ENCODE measurements at places on chromosomes 6 and 20.

DNA sequence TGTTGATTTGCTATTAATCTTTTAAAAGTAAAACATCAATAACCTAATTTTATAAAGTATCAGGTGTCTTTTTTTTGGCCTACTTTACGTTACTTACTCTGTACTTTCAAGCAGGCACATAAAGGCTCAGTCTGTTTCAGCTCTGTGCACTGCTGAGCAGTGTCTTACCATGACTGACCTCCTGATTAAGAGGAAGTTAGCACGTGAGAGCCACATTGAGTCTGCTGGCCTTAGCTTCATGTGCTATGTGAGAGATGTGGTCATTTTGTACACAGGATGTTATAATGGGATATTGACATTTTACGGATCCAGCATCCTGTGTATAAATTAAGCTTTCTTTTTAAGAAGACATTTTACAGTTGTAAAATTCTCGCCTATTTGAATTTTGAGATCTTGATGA, 31.9 kb downstream of the ARID1B start:
- DNase-seq: no peak

DNA sequence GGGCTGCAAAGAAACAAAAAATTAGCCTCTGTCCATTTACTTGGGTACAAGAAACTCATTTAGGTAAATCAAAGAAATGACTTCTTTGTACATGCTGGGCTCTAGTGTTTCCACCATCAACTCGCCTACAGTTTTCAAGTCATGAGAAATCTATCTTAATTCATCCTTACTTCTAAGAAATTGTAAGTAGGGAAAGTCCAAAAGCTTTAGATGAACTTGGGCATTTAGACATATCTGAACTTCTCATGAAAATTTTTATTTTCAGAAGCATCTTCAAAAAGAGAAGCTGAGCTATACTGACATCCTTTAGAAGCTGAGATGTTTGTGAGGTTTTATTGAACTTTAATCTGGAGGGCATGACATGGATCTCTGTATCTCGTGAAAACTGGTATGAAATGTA, 117.3 kb downstream of the MYB start:
- DNase-seq: peak; percentile 17

GRCh38 chr20:5122873-5123260, 3.1 kb upstream of the PCNA start:
- DNase-seq: no peak

DNA sequence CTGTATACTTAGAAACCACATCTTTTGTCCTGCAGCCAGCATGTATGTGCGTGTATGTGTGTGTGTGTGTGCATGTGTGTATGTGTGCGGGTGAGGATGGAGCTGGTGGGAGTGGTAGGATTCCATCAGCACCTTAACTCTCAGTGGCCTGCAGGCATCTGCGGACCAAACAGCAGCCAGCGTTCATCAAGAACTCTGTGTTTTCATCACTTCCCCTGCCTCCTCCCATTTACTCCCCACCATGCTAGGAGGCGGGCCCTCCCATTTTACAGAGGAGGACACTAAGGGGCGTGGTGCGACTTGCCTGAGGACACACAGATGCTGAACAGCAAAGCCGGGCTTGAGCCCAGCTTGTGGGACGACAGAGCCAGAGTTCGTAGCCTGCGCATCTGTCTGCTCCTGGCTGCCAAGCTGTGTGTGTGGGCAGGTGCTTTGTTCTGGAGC, 8.9 kb downstream of the VSTM2L start:
- DNase-seq: peak; percentile 23

- DNase-seq: no peak
These were observed 19.4 kb downstream of the CDS2 start for GRCh38 chr20:5146099-5146668.

Measured in T-helper 2 cell (primary cell).